ENCODE measurements at places on chromosomes 2 and 18.

GRCh38 chr18:10797896-10798295 lies 272.1 kb downstream of the NAPG start:
- DNase-seq = no peak

- no peak for DNase-seq
These were observed 101.1 kb upstream of the RAB12 start for GRCh38 chr18:8507915-8508705.

- no peak for DNase-seq
These were observed 32.1 kb downstream of the TNFRSF11A start for GRCh38 chr18:62357079-62357719.

- no peak for DNase-seq
These were observed 8.7 kb downstream of the GPR148 start for GRCh38 chr2:130737592-130737991.

GRCh38 chr18:7803956-7804469 lies 236.9 kb downstream of the PTPRM start:
- no peak for DNase-seq

DNA sequence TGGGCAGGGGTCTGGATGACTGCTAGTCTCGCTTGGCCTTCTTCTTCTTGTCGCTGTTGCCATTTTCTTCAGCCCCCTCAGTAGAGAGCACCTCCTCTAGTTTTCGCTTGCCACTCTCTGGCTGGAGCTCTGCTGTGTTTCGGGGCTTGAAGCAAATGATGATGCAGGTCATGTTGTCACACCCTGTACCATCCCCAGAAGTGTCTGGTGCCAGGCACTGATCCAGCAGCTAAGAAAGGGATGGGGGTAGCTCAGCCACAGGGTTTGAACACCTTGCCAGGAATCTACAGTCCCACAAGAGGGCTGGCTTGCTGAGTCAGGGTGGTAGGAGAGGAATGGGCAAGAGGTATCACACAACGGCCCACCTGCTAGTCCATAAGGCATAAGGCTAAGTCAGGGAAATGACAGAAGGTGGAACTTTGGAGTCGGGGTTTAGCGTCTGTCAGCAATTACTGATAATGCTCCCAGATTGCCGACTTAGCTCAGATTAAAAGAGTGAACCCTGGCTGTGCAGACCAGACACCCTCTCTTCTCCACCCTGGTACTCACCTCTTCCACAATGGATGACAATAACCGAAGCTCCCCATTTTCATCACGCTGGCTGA lies 1.1 kb upstream of the ZNF513 start:
- no peak for DNase-seq

DNA sequence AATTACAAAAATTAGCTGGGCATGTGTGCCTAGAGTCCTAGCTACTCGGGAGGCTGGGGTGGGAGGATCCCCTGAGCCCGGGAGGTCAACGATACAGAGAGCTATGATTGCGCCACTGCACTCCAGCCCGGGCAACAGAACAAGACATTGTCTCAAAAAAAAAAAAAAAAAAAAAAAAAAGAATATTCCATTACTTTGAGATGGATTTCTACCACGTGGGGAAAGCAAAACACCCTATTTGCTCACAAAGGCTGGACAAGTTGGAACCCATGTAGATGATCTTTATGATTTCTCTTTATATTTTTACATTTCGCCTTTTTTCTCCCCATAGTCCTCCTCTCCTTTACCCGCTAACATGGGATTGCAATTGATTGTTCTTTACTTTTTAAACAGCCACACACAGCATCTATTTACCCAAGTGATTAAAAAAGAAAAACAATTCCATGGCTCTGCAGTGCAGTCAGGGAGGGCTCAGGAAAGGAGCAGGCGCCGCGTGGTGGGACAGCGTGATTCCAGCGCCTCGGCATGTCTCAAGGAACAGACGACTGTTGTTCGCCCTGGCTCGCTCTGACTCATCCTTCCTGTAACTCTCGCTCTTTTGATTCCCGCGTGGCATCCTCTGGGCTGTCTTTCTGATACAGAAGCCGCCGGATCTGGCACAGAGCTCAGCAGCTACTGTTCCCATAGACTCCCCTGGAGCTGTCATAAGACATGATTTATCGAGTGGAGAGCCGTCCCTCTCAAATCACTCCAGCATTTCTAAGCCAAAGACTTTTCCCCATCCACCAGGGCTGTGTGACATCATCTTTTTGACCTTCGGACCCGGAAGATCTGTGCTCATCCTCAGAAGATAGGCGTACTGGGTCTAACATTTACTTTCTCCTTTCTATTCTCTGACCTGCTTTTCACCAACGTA lies 230.4 kb upstream of the AGAP1 start:
- DNase-seq = peak; percentile 19

- DNase-seq = no peak
These were observed 10.9 kb upstream of the MYOM1 start for GRCh38 chr18:3230401-3231334.

DNA sequence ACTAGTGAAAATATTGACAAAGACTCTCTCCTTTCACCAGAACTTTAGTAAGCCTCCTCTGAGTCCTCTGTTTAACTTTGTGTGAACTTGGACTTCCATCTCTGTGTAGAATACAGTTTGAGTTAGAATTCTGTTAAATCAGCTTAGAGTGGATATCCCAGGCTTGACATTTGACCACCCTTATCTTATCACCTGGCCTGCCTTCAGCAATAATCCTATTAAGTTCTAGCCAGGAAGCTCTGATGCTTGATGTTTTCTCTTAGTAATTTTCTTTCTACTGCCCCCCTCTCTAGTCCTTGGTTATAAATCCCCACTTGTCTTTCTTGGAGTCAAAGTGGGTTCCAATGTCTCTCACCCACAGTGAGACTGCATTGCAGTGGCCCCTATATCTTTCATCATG lies 702.7 kb upstream of the GCFC2 start:
- no peak for DNase-seq

- no peak for DNase-seq
These were observed 34.5 kb downstream of the RPL31 start for GRCh38 chr2:101036562-101036961.

DNA sequence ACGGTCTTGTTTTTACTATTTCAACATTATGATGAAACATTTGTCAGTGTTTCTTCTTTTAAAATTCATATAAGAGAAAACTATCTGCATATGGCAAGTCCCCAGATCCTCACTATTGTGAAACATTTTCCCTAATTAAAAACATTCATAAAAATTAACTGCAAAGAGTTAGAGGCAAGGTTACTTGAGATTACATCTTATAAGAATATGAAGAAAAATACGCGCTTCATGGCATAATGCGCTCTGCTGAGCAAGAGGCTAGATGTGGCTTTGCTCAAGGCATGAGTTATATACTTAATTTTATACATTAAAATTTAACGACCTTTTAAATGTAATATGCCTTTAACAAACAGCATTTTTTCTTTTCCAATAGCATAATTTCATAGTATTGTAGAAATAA lies 166.4 kb upstream of the RPRM start:
- DNase-seq = no peak

GRCh38 chr2:12606472-12607000 lies 110.2 kb upstream of the TRIB2 start:
- no peak for DNase-seq

- DNase-seq = no peak
These were observed 631.5 kb downstream of the NYAP2 start for GRCh38 chr2:226030788-226031646.

DNA sequence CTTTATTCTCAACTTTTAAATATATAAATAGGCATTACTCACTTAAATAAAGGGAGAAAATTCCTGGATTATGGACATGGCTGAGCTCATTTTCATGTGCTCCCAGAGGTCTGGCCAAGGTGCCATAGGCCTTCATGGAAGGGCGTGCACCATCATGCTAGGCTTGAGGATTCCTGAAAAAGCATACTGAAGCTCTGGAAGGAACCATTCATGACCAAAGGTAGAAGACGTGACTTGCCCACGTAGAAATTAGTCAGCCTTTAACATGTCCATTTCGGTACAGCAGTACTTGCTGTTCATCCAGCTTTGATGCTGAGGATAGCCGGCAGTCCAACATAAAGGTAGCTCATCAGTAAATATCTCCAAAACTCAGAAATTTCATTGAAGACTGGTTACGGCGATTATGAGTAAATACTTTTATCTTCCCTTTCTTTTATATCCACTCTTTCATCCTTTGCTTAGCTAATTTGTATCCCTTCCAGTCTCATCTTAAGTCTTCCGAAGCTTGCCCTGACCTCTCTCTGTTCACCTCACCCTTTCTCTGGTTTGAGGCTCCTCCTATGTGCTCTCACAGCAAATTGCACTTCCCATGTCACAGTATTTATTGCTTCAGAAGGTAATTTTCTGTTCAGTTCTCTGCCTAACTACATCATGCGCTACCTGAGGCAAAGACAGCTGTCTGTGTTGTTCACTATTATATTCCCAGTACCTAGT lies 32.3 kb upstream of the ASNSD1 start:
- DNase-seq = no peak

DNA sequence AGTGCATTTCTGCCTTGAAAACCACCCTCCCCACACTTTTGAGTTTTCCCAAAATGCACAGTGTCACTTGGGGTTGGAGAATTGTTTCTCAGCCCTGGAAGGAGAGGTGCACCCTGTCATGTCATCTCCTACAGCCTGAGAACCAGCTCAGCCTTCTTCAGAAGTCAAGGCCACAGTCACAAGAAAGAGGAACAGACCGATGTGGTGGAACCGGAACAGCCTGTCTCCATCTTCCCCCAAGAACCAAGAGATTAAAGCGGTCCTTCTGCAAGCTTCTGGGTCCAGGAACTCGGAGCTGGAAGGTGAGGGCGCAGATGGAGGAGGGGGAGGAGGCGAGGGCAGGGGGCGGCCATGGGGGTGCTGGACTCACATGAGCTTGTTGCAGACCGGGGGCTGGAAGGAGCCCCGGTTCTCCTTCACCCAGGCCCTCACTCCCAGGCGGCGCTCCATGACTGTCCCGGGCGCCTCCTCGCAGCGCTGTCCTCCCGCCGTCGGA lies 248 bp downstream of the HAAO start:
- DNase-seq = no peak

GRCh38 chr2:63590626-63591408 lies 2.1 kb downstream of the MDH1 start:
- DNase-seq = no peak

DNA sequence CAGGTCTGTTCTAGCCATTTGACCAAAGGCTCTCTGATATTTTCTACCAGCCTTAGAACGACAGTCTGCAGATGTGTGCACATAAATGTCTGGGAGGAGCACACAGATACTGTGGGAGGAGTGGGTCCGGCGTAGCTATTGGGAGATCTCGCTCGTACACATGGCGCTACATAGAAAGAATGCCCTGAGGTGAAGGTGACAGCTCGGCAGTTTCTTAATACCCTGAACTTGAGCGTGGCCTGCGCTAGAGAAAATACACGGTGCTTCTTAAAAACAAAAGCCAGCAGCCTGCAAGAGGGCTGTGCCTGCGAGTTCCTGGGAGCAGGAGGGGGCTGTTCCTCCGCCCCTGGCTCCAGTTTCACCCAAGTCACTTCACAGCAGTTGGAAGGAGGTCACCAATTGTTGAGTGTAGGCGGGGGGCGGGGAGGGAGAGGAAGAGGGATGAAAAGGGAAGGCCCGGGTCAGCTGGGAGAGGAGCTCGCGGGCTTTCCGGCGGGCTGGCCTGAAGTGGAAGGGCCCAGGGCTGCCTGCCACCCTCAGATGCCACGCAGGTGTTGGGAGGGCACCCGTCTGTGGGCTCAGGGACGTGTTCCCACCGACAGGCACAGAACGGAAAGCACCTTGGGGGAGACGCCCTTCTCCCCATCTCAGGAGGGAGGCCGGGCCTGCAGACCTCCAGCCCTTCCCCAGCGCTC lies 124.7 kb upstream of the ZNF516 start:
- DNase-seq = no peak

- DNase-seq = no peak
These were observed 16.0 kb downstream of the NEB start for GRCh38 chr2:151718247-151718646.

DNA sequence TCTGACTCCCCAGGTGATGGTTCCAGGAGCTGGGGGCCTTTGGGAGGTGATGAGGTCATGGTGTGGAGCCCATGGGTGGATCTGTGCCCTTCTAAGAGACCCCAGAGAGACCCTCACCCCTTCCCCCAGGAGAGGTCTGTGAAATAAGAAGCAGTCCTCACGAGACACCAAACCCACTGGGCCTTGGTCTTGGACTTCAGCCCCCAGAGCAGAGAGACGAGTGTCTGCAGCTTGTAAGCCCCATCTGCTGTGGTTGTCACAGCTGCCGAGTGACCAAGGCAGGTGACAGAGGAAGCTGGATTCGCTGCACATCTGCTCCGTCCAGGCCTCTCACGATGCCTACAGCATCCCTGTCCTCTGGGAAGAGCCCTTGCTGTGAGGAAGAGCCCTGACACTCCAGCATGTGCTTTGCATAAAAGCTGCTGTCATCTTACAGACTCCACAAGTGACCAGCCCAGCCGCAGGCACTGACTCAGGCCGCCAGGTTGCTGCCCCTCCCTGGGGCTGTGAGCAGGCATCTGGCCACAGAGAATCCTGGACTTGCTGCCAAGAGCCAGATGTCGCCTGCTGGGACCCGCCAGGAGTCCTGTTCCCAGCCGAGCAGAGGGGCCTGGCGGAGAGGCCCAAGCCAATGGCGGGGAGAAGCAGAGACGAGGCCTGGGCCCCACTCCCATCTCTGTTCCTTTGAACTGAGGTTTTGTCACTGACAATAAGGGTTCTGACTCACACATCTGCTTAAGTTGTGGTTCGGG lies 150.8 kb downstream of the PXDN start:
- DNase-seq = no peak

DNA sequence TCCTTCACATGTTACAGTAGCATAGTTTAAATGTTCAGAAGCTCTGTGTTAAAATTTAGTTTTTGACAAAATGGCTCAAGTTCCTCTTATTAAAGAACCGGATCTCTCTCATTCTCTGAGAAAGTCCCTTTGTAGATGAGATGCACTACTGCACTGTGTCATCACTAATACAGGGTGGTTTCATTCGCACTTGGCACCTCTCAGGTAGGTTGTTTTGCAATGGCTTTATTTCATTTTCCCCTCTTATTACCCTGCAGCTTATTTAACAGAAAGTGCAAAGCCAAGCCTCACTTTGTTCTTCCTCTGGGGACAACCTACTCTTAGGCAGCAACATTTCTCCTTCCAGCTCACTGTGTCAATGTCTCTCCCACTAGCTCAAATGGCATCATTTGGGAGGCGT lies 185.1 kb downstream of the DLGAP1 start:
- no peak for DNase-seq

GRCh38 chr2:164069540-164069939 lies 333.7 kb upstream of the FIGN start:
- DNase-seq = no peak

GRCh38 chr2:129233751-129234406 lies 745.6 kb upstream of the RAB6C start:
- no peak for DNase-seq

- DNase-seq = no peak
These were observed 120.5 kb downstream of the CCBE1 start for GRCh38 chr18:59576541-59577385.

Data from keratinocyte (primary cell).